ENCODE measurements at places on chromosomes 4 and X.
A peak's percentile ranks its signal among the peaks of the same experiment; 100 is the strongest.

- no peak for DNase-seq
These were observed 165.6 kb upstream of the WDFY3 start for GRCh38 chr4:85132117-85132516.

DNA sequence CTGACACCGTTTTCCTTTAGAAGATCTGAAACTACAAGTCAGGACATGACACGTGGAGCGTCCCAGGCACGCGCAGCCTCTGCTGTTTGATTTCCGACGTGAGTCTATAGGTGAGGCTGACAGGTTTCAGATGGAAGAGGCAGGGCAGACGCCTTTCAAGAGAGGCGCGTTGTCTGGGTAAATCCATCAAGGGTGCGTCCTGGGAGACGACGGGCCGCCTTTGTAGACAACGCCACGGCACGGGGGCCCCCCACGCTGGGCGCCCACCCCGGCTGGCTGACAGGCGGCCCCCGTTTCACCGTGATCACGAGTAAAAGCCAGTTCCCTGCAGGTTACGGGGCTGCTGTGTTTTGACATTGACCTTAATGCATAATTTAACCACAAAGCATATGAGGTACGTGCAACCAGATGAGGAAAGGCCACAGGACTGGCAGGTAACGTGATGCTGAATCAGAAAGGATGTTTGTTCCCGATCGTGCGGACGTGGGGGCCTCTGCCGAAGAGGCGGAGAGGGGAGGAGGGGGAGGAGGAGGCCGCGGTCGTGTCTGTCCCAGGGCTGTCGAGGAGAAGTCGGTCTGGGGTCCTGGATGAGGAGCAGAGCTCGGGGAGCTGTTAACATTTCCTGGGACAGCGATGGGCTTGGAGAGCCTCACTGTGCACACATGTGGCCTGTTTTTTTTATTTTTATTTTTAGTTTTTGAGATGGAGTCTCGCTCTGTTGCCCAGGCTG is 51.1 kb upstream of the PPP2R3B start:
- peak; percentile 51 for DNase-seq

- DNase-seq, result no peak
These were observed 14.2 kb downstream of the GRPR start for GRCh38 chrX:16137416-16138107.

DNA sequence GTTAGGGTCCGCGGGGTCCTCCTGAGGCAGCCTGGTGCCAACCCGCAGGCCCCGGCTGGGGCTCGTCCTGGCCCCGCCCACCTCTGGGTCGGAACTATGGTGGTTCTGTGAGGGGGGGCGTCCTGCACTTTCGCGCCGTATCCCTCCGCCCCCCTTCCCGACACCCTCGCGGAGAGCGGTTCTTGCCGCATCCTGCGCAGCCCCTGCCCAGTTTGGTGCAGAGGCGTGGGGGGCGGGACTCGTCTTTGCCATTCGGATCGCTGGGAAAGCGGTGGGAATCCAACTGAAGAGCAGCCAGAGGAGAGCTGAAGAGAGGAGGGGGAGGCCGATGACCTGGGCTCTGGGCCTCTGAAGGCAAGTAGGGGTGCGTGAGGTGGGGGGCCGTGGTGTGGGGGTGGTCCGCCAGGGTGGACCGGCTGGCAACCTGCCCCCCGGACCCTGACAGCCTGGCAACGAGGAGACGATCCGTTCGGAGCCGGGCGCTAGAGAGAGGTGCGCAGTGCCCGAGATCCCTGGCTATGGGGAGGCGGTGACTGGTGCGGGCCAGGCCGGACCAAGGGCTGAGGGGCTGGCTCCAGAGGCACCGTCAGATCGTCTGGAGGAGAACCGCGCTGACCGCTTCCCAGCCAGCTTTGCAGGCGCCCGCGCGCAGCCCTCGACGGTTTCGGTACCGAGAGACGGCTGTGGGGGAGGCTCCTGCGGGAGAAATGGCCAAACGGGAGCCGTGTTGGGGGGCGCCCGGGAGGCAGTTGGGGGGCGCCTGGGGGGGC is at the start of gene GPRASP1:
TSS of gene GPRASP1 (plus strand) at position 242 of the 770 bp plus-strand sequence. CDS start 2,431 bp downstream, outside the sequence.
- DNase-seq, result no peak

DNA sequence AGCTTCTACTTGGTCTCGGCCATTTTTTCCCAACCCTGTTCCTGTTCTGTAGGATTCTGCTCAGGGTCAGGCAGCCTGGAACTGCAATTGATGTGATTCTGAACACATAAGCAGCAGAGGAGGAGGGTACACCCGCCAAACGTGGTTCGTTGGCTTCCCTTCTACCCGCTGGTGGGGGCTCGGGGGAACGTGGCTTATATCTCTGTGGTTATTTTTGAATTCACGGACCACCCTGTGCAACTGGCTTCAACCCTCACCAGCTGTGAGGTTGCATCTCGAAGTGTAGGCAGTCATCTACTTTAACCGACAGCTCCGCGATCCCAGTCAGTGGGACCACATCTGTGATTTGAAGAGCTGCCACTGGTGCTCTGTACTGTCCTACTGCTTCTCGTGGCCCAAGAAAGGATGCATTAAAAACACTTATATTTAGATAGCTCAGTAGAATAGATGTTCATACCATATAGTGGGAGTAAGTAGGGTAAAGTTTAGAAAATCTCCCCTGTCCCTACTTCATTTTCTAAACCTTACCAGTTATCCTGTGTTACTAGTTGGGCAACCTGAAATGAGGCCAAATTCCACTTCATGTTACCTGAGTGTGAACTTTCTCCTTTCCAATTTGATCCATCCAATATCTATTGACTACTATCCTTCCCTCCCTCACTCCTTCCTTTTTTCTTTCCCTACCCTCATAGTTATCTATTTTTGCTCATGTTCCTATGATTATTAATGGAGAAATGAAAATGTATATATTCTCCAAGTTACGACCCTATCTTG is 80.4 kb upstream of the BCOR start:
- no peak for DNase-seq

Measured in bronchial epithelial cell (primary cell).